ENCODE measurements at places on chromosomes 3 and 15. TPM values are rescaled to one million over a fixed set of nuclear protein-coding genes. Genes with fewer than 3 reads are reported as not detected.

Gene DNAH12
- 0.08 TPM for total RNA-seq

Gene TTC23
- 23.1 TPM for total RNA-seq

Gene IL20RB
- total RNA-seq = not detected

GRCh38 chr3:177606891-177607290 is 409.6 kb upstream of the TBL1XR1 start:
- DNase-seq = no peak
- peaks cover 2% of the 10 kb centered on the region for H3K36me3 ChIP-seq
- H3K27ac ChIP-seq = peak overlapping the region; percentile 76
- H3K4me1 ChIP-seq = peaks cover 68% of the 10 kb centered on the region
- no peaks in the 10 kb centered on the region for H3K27me3 ChIP-seq

Gene AMIGO3
- not detected for total RNA-seq

DNA sequence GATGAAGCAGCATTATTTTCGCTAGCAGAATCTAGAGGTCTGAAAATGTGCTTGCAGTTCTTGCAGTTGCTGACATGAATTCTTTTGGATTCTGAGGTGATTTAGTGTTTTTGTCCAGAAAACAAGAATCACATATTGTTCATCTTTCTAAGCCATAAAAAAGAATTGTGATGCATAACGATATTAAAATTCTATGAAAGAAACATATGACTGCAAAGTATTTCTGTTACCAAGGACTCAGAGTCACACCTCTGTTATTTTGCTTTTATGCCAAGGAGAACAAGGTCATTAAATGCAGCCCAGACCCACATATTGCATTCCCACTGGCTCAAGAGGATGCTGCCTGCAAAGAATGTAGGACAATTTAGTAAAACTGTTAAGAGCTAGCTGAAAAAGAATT is 299.8 kb upstream of the GPR149 start:
- H3K36me3 ChIP-seq = no peaks in the 10 kb centered on the region
- no peak for DNase-seq
- H3K27ac ChIP-seq = no peak overlapping the region
- H3K4me3 ChIP-seq = no peak overlapping the region
- peaks cover 2% of the 10 kb centered on the region for H3K4me1 ChIP-seq

DNA sequence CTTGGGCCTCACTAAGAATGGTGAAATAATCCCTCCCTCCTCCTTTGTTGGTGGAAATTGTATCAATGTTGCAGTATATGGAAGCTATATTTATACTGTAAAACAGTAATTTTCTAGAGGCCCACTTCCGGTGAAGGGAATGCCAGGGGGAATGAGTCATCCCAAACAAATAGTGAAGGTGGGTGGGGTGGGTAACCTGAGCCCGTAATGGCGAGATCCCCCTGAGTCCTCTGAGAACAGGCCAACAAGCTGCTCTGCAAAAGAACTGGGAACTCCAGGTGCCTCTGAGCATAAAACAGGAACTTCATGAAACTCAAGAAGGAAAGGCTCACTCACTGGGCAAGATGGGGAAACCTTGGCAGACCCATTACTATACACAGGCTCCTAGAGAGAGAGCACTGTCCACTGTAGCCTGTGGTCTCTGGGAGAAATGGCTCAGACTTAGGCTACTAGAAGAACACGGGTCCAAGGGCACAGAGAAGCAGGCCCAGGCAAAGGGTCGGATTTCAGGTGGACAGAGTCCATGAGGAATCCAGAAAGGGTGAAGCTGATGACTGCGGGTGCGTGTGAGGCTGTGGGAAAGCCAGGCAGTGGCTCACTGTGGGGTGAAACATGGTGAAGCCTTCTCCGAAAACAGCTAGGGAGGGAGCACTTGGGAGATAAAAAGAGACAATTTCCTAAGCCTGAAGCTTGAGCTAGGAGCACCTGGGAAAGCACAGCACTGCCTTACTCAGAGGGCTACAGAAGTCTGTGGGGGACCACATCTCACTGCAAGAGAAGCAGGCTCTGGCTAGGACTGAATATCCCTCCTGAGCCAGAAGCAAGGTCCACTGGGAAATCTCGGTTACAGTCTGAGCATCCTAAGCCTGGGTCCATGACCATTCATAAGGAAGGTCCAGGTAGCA is 19.8 kb downstream of the LARP6 start:
- peak overlapping the region; percentile 95 for H3K27ac ChIP-seq
- H3K4me1 ChIP-seq = peaks cover 52% of the 10 kb centered on the region
- H3K4me3 ChIP-seq = no peak overlapping the region
- peak; percentile 85 for DNase-seq
- no peaks in the 10 kb centered on the region for H3K27me3 ChIP-seq

GRCh38 chr15:76860201-76860600 is 44.9 kb downstream of the SCAPER start:
- DNase-seq = no peak
- H3K36me3 ChIP-seq = peaks cover 12% of the 10 kb centered on the region

Gene CD200R1L
- not detected for total RNA-seq

DNA sequence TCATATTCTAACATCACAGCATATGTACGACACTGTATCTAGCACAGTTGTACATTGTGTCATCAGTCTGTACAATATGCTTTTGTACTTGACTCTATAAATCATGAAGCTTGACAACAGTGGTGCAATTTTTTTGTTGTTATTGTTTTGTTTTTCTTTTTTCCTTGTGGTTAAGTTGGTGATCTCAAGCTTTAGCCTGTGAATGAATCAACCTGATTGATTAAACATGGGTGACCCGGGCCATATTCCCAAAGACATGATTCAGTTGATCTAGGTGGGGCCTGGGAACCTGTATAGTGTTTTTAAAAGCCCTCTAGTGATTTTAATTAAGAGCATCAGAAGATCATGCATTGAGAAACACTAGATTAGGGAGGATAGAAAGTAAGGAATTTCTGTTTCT is 101.8 kb upstream of the AADACL2 start:
- H3K27me3 ChIP-seq = no peaks in the 10 kb centered on the region
- no peak overlapping the region for H3K27ac ChIP-seq
- no peak for DNase-seq
- no peaks in the 10 kb centered on the region for H3K36me3 ChIP-seq

DNA sequence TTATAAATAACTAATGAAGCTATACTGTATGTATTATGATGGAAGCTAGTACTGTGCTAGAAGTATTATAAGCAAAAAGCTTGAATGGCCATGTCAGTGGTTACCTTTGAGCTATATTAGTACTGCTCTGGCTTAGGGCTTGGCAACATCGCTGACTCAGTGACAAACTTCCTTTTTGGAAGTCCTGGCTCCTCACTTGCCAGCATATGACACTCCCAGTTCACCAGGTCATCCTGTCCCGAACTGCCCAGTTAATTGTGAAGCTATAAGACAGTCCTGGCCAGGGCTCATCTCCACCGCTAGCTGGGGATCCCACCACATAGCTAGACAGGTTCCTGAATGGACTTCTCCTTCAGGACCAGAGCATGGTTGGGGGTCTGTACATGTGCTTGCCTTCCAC is 31.9 kb downstream of the RAB8B start:
- no peak overlapping the region for H3K27ac ChIP-seq
- no peak overlapping the region for H3K4me3 ChIP-seq
- no peak for DNase-seq
- peaks cover 32% of the 10 kb centered on the region for H3K4me1 ChIP-seq
- H3K27me3 ChIP-seq = no peaks in the 10 kb centered on the region

DNA sequence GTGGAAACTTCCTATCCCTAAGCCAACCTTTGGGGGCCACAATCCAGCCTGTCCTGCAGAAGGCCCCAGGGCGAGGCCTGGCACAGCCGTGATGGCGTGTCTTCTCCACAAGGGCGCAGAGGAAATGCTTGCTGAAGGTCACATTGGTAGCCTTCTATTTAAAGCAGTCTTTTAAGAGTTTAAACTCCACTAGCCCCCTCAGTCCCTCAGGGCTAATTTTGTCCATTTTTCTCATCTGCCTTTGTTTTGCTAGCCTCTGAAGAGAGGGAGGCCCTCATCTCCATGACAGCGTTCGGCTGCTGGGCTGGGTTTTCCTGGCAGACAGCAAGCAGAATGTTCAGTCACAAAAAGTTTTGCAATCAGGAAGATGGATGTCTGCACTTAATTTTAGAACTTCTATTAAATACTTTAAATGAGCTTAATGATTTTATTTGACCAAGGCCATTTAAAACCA is 40.8 kb downstream of the RARB start:
- H3K27me3 ChIP-seq = no peaks in the 10 kb centered on the region
- H3K4me1 ChIP-seq = peaks cover 74% of the 10 kb centered on the region
- peak; percentile 90 for DNase-seq
- no peaks in the 10 kb centered on the region for H3K36me3 ChIP-seq
- peak overlapping the region; percentile 96 for H3K27ac ChIP-seq

Gene C3orf49
- total RNA-seq = not detected

DNA sequence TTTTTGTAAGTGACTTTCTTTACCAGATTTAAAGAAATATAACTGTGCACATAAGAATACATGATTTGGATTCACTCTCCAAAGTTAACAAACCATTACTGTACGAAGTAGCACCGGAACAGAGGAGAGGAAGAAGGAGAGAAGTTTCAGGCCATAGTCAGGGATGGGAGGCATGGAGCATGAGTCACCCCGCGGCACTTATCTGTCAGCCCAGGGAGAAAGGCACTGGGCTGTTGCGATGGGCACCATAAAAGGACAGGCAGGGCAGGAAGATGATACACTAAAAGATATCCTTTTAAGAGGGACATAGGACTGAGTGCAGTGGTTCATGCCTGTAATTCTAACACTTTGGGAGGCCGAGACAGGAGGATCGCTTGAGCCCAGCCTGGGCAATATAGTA is 37.0 kb downstream of the TTC23 start:
- H3K27ac ChIP-seq = peak overlapping the region; percentile 12
- no peak for DNase-seq
- peaks cover 18% of the 10 kb centered on the region for H3K36me3 ChIP-seq
- no peaks in the 10 kb centered on the region for H3K27me3 ChIP-seq

Gene DCBLD2
- total RNA-seq = 83.2 TPM

- peaks cover 24% of the 10 kb centered on the region for H3K36me3 ChIP-seq
- H3K4me3 ChIP-seq = no peak overlapping the region
- no peaks in the 10 kb centered on the region for H3K27me3 ChIP-seq
These were observed 171.5 kb downstream of the TCF12 start for GRCh38 chr15:57089815-57090495.

Gene FBLN2
- 251 TPM for total RNA-seq

Gene SLC24A5
- not detected for total RNA-seq

DNA sequence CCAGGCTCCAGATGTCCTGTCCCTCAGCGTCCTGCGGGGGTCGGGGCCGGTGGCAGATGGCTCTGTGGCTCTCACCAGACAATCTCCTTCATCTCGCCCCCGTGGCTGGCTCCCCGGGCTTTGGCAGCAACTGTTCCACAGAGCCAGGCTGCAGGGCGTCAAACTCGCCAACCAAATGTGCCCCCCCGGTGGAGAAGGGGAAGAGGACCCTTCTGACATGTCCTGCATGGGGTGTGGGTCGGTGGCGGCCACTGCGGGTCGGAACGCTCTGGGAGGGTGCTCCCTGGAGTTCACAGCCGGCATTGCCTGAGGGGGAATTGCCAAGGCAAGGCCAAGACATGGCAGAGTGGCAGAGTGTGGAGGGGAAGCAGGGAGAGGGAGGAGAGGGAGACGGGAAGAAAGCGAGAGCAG is 36.0 kb downstream of the BDH1 start:
- DNase-seq = no peak
- H3K27ac ChIP-seq = no peak overlapping the region
- no peak overlapping the region for H3K4me3 ChIP-seq
- H3K4me1 ChIP-seq = peaks cover 41% of the 10 kb centered on the region
- no peaks in the 10 kb centered on the region for H3K36me3 ChIP-seq
- no peaks in the 10 kb centered on the region for H3K27me3 ChIP-seq

DNA sequence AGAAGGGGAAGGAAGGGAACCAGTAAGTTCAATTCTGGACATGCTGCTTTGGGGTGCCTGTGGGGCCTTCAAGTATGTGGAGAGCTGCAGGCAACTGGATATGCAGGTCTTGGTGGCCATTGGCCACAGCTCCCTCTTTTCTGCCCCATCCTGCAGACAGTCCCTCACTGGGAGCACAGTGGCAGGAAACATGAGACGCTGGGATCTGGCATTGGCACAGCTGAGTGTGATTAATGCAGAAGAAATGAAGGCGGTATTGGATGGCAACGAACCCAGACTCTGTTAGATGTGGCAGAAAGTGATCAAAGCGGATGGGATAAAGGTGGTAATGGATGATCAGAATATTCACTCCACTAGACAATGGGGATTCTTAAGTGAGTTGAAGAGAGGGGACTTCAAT is 23.2 kb upstream of the VPS8 start:
- DNase-seq = no peak
- peaks cover 6% of the 10 kb centered on the region for H3K4me1 ChIP-seq
- no peak overlapping the region for H3K27ac ChIP-seq
- H3K36me3 ChIP-seq = no peaks in the 10 kb centered on the region
- peaks cover 14% of the 10 kb centered on the region for H3K27me3 ChIP-seq

- H3K4me3 ChIP-seq = no peak overlapping the region
- peaks cover 38% of the 10 kb centered on the region for H3K27me3 ChIP-seq
- H3K36me3 ChIP-seq = no peaks in the 10 kb centered on the region
These were observed 1.3 kb downstream of the RHCG start for GRCh38 chr15:89494941-89495637.

Gene ZBTB47
- total RNA-seq = 26.7 TPM

- no peak overlapping the region for H3K27ac ChIP-seq
- no peak for DNase-seq
- no peak overlapping the region for H3K4me3 ChIP-seq
- H3K27me3 ChIP-seq = peaks cover 5% of the 10 kb centered on the region
These were observed 363.6 kb downstream of the RORA start for GRCh38 chr15:60865507-60865906.

DNA sequence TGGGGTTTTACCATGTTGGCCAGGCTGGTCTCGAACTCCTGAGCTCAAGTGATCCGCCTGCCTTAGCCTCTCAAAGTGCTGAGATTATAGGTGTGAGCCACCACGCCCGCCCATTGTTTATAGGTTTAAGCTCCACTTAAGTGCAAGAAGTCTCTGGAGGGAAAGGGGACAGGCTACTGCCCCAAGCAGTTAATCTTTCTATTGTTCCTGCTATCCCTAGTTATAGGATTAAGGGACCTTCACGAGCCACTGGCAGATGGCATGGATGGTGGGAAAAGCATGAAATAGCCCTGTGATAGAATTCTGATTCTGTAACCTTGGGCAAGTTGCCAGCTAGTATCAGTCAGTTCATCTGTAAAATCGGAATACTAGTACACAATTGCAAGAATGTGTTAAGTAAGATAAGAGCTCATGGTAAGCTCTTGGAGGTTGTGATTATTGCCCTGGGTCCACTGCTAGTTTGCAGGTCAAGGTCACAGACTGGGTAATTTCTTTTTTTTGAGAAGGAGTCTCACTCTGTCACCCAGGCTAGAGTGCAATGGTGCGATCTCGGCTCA is 5.3 kb upstream of the RBPMS2 start:
- no peak for DNase-seq
- H3K4me3 ChIP-seq = no peak overlapping the region
- H3K36me3 ChIP-seq = no peaks in the 10 kb centered on the region
